ENCODE measurements at places on chromosomes 2 and 18. TPM values are rescaled to one million over a fixed set of nuclear protein-coding genes. Genes with fewer than 3 reads are reported as not detected.

Gene CTAGE1
- not detected for total RNA-seq

Gene USP37
- 22.9 TPM for total RNA-seq

Gene MERTK
- total RNA-seq = 6.7 TPM

Gene C1QL2
- not detected for total RNA-seq

Gene IKZF2
- total RNA-seq = 95.3 TPM

Gene FOXD4L1
- not detected for total RNA-seq

Gene INPP5D
- 18.7 TPM for total RNA-seq

Gene DAPL1
- total RNA-seq = 158 TPM

Gene FAM228A
- total RNA-seq = 0.72 TPM

Gene CLASP1
- total RNA-seq = 66.3 TPM

Gene SLC19A3
- total RNA-seq = 8.1 TPM

Gene TFPI
- total RNA-seq = 6.3 TPM

Gene SUMO1
- total RNA-seq = 44.0 TPM

Gene RBFA
- 44.8 TPM for total RNA-seq

Gene DNAH7
- 0.10 TPM for total RNA-seq

Gene ADAM23
- total RNA-seq = 1.8 TPM

Gene ZC3H15
- total RNA-seq = 41.8 TPM

Gene PRKAG3
- not detected for total RNA-seq

Gene CYP26B1
- 61.5 TPM for total RNA-seq

Gene TGFA
- 45.4 TPM for total RNA-seq

Gene C2orf74
- total RNA-seq = 14.4 TPM

Gene TMEM17
- 1.4 TPM for total RNA-seq
